ENCODE measurements at places on chromosomes 3 and 15.

- DNase-seq: no peak
These were observed 439.1 kb upstream of the GRM7 start for GRCh38 chr3:6421666-6422445.

- DNase-seq: no peak
These were observed 35.0 kb downstream of the CTSH start for GRCh38 chr15:78909791-78910228.

GRCh38 chr3:65265511-65265910 is 577.7 kb upstream of the ADAMTS9 start:
- no peak for DNase-seq

DNA sequence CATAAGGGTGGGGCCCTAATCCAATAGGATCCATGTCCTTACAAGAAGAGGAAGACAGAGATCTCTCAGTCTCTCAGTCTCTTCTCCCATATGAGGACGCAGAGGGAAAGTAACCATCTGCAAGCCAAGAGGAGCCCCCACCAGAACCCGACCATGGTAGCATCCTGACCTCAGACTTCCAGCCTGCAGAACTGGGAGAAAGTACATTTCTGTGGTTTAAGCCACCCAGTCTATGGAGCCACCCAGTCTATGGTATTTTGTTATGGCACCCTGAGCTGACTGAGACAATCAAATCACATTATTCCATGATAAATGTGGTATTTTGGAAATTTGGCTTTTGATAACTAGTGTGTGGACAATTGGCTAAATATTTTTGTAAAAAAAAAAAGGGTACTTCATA is 101.5 kb upstream of the TMC3 start:
- DNase-seq: no peak

- DNase-seq: no peak
These were observed 63.2 kb downstream of the ADAM10 start for GRCh38 chr15:58686286-58686685.
